Skin of body (tissue), 3 donors: ENCODE measurements at places on chromosomes 2 and 18. TPM values are rescaled to one million over a fixed set of nuclear protein-coding genes. Genes with fewer than 3 reads are reported as not detected.

GRCh38 chr18:8771930-8772329 lies 66.6 kb downstream of the MTCL1 start:
- DNase-seq: no peak

GRCh38 chr18:4801151-4801550 lies 346.0 kb upstream of the DLGAP1 start:
- DNase-seq: no peak

DNA sequence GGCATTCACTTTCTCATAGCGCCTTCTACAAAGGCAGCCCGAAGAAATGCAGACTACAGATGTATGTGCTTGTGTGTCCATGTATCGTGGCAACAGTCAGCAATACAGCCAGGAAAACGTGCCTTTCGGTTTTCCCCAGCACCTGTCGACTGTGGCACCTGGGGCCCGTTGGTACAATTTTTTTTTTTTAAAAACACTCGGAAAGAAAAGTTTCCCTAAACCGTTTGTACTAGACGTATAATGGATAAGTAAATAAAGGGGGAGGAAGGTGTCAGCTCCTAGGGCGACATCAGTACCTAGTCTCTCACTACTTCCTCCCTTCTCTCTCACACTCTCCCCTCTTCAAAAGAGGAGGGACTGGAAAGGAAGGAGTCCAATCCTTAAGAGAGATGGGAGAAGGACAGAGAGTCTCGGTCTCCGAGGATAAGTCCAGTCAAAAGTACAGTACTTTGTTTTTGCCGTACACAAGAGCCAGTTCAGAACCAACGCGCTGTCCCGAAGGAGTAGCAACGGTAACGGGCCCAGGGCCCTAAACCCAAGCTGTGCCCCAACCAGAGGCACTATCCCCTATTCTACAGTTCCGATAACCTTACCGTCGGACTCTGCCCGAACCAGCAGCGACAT lies 759 bp downstream of the PPP4R3B start:
- DNase-seq: peak; percentile 73

- DNase-seq: peak; percentile 70
Measured at GRCh38 chr18:66438711-66439536, 165.0 kb downstream of the CDH19 start.

DNA sequence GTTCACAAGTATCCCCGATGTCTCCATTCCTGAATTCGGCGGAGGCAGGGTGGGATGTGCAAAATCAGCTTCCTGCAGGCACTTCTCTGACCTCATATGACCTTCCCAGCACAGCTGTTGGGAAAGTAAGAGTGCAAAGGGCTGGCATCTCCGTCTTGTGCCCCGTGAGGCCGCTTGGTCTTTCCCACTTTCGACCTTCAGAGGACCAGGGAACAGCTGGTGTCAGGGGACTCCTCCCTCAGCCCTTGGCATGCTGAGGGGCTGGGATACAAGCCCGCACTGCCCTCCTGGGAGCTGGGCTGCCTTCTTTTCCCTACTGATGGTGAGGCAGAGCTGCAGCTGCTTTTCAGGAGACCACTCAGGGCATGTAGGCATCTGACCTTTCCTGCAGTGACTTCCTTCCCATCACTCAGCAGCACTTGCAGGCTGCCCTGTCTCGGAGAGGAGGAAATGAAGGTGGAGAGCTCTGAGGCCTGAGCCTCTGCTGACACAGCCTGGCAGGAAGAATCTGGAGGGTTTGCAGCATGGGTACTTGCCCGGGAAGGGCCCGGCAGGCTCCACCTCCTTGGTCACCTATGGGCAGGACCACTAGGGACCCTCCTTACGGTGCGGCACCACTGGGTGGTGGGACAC lies 277.2 kb upstream of the HS6ST1 start:
- no peak for DNase-seq

DNA sequence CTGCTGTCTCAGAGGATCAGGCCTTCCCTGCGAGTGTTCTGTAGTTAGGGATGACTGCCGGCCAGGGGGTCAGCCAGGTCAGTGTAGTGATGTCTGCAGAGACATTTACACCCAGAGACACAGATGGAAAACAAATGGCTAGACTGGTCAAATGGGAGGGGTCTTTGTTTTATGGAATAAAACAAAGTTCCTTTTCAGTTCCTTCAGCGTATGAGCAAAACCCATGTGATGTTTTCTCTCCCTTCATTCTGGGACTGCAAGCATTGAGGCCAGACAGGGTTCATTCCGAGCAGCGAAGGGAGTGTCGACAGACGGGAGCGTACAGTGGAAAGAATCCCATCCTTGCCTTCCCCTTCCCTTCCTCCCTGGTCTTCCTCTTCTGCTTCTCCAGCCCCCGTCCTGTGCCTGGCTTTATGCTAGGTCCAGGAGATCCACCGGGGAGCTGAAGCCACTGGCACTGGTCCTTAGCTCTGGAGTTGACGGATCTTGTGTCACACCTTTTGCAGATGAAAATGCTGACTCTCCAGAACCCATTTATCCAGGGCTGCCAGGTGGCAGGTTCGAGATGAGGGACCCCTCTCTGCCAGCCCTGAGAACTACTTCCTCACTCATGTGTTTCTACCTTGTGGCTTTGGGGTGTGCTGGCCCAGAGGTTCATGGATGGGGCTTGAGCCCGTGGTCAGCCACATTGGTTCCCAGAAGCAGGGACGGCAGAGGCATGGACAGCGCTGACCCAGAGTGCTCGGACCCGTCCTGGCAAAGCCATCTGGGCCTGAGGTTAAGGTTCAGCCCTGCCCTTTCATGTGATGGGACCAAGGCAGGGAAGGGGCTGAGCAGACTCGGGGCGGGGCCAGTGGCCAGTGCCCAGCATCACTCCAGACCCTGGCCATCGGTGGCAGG lies 24.2 kb downstream of the ITGB1BP1 start:
- peak; percentile 41 for DNase-seq

DNA sequence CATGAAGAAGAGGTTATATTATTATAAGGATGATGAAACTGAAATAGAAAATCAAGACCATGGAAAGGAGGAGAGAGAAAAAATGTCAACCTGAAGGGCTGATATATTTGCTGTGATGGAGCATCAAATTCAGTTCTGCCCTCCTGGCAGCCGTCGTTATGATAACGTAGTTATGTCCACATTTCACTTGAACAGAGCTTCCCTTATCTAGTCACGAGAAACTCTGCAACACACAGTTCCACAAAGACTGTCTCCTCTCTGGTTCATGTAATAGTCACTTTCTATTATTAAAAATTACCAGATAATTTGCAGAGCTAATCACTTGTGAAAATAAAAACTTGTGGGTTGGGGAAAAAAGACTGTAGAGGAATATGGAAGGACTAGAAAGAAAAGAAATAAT lies 19.5 kb upstream of the RBMS1 start:
- DNase-seq: no peak

GRCh38 chr2:65367524-65367923 lies 64.9 kb downstream of the SPRED2 start:
- no peak for DNase-seq

GRCh38 chr2:174012347-174013314 lies 47.5 kb upstream of the SP3 start:
- peak; percentile 66 for DNase-seq

DNA sequence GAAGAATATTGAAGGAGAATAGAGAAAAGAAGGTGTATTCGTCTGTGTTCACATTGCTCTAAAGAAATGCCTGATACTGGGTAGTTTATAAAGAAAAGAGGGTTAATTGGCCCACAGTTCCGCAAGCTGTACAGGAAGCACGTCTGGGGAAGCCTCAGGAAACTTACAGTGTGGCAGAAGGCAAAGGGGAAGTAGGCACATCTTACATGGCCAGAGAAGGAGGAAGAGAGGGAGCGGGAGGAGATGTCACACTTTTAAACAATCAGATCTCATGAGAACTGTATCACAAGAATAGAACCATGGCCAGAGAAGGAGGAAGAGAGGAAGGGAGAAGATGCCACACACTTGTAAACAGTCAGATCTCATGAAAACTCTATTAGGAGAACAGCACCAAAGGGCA lies 159.6 kb upstream of the TPO start:
- DNase-seq: no peak

The FOXI3 gene
- total RNA-seq: 3.7 TPM

The DOK6 gene
- 7.0 TPM for total RNA-seq

The AMER3 gene
- under 0.01 TPM for total RNA-seq

The CD8B2 gene
- total RNA-seq: 0.10 TPM

The RDH14 gene
- 26.5 TPM for total RNA-seq

The TAF4B gene
- 7.2 TPM for total RNA-seq
